ENCODE measurements at places on chromosomes 2 and 18. TPM values are rescaled to one million over a fixed set of nuclear protein-coding genes. Genes with fewer than 3 reads are reported as not detected.

DNA sequence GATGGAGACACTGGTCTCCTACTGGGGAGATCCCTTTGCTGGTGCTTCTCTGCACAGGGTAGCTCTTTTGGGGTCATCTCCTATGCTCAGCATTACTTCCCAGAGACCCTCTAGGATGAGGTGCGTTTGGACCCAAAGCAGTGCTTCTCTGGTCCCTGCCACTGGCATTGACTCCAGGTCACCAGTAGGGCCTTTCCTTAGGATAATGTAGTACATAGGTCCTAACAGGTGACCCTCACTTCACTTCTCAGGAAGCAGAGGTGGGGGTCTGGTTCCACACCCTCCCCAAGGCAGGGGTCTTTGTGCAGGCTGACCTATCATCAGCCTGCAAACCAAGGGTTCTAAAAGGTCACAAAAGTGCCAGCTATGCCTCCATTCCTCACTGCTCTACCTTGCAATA is 145.8 kb upstream of the HS6ST1 start:
- DNase-seq, result no peak

DNA sequence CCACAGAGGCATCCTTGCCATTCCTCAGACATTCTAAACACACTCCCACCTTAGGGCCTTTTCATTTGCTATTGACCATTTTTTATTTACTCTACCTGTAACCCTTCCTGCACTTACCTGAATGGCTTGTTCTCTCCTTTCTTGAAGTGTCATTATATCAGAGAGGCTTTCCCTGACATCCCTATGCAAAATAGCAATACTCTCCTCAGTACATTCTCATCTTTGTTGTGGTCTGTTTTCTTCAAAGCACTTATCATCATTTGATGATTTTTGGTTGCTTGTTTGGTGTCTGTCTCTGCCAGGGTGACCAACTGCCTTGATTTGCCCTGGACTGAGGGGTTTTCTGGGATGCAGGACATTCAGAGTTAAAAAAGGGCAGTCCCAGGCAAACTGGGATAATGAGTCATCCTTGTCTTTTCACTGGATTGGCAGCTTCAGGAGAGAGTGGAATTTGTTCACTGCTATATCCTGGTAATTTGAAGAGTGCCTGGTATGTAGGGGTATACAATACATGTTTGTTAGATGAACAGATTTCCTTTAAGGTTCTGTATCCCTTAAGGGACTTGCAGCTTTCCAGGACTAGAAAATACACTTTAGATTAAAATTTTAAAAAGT is 102.4 kb downstream of the BABAM2 start:
- no peak for DNase-seq

- DNase-seq, result no peak
Observed at GRCh38 chr2:11357428-11357972, 13.1 kb upstream of the ROCK2 start.

DNA sequence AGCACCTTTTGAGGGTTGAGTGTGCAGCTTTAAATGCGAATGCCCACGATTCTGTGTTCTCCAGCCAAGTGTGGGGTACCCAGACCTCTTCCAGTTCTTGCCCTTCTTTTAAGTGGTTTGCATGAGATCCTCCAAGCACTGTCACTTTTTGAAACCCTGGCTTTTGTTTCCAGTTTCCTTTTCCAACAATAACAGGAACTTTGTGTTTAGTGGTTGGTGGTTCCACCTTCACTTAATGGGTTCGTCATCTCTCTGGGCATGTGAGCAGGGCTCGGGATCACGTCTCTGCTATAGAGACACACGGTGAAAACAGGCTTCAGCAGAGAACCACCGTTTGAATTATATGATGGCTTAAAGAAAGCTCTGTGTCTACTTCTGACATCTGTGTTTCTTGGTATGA is 197.6 kb downstream of the LDLRAD4 start:
- DNase-seq, result no peak

DNA sequence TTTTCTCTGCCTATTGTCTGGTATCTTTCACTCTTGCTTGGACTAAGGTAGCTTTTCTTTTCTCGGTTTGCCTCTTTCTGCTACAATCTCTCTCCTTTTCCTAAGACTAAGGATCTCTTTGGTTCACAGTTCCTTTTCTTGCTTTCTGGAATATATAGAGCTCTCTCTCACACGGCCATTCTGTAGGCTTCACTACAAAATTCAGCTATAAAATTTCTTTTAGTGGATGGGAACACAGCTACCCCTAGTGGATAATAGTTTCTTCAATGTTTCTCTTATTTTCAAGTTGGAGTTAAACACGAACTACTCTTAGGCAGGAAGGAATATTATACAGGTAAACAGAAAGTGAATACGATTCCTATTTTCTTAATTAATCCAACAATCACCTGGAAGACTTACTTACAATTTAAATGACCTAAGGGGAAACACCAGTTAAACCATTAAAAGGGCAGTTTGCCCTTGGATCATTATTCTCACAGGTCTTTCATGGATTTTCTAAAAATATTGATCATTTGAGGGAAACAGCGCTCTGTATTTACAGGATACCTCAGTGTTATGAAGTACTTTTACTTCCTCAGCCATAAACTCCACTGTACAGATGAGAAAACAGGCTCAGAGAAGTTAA is 140.5 kb downstream of the LRP2 start:
- DNase-seq, result peak; percentile 4

The SPATA3 gene
- polyA plus RNA-seq, result not detected

GRCh38 chr2:174012347-174013314 is 47.5 kb upstream of the SP3 start:
- peak; percentile 88 for DNase-seq

The RFTN2 gene
- 13.2 TPM for polyA plus RNA-seq

The CKAP2L gene
- 7.5 TPM for polyA plus RNA-seq

DNA sequence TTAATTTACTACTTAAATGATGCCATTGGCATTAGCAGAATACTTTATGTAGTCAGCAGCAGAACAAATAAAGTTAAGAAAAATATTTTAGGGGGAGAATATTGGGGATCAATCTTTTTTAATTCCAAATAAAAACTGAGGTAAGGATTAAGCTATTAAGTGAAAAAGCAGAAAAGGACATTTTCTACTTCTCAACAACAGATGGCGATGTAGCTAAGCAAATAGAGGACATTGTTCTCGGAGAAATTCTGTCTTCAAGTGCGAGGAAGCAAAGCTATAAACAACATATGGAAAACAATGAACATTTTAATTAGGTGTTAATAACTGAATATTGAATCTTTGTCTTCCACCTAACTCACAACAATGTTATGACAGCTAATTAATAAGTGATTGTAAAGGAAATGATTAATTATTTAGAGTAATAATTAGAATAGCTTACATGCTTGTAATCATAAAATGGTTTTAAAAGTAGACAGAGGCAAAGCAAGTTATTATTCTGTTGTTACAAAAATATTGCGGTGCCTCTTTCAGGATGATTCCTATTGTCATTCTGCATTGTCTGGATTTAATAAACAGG is 32.9 kb upstream of the CCDC93 start:
- no peak for DNase-seq

- no peak for DNase-seq
Observed at GRCh38 chr2:25489631-25490030, 147.9 kb upstream of the DNMT3A start.

GRCh38 chr2:240235149-240235803 is 94.8 kb upstream of the OTOS start:
- no peak for DNase-seq

DNA sequence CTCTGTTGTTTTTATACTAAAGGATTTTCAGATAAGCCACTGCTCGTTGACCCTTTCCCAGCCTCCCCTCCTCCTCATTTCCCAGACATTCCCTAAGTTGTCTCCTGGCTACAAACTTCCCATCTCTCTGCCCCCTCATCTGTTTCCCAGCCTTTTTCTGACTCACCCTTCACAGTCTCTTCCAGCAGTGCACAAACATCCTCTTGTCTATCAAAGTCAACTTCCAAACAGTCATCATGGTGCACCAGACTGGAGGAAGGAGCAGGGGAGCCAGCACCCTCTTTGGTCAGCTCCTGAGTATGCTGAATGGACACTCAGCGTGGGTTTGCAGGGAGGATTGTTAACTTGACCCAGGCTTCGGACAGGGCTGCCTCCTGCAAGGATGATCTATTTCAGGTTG is 26.6 kb upstream of the SPRED2 start:
- no peak for DNase-seq

GRCh38 chr2:70011335-70011734 is 49.9 kb upstream of the ASPRV1 start:
- no peak for DNase-seq

DNA sequence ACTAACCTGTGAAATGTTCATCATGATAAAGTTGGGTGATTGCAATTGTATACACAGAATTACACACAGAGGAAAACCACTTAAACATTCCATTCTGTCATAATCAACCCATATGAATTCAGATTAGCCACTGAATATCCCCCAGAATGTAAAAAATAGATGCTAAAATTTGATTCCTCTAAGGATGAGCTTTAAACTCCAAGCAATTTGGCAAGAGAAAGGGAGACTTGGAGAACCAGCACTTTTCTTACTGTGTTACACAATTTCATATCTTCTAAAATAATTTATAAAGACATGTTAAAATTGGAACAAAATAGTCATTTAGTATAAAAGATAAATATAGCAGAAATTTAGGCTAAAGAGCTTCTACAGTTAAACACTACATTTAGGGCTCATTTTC is 146.3 kb upstream of the LMAN1 start:
- no peak for DNase-seq

GRCh38 chr18:9619545-9619944 is 5.2 kb upstream of the PPP4R1 start:
- DNase-seq, result no peak

GRCh38 chr2:86769838-86770237 is 20.9 kb downstream of the CD8A start:
- no peak for DNase-seq

- DNase-seq, result peak; percentile 5
Observed at GRCh38 chr2:77054938-77055337, 467.2 kb downstream of the LRRTM4 start.

- DNase-seq, result no peak
Observed at GRCh38 chr2:106358081-106358480, 110.1 kb downstream of the RGPD3 start.

DNA sequence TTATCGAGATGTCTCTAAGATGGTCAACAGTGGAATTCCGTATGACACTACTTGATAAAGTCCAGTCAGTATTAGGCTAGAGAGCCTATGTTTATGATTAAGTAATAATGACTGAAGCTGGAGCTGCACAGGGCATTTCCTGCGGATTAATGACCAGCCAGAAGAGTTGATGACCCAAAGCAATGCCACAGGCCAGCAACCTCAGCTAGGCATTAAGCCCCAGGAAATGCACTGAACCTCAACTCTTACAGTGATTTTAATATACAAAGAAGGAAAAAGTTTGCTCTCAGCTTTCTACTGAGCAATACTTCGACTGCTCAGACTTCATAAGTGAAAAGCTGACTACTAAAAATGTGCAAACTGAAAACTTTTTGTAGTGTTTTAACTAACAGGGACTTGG is 3.9 kb downstream of the KCTD1 start:
- DNase-seq, result no peak

GRCh38 chr18:62977512-62977911 is 262.2 kb downstream of the PHLPP1 start:
- DNase-seq, result no peak

The INHA gene
- 0.97 TPM for polyA plus RNA-seq

DNA sequence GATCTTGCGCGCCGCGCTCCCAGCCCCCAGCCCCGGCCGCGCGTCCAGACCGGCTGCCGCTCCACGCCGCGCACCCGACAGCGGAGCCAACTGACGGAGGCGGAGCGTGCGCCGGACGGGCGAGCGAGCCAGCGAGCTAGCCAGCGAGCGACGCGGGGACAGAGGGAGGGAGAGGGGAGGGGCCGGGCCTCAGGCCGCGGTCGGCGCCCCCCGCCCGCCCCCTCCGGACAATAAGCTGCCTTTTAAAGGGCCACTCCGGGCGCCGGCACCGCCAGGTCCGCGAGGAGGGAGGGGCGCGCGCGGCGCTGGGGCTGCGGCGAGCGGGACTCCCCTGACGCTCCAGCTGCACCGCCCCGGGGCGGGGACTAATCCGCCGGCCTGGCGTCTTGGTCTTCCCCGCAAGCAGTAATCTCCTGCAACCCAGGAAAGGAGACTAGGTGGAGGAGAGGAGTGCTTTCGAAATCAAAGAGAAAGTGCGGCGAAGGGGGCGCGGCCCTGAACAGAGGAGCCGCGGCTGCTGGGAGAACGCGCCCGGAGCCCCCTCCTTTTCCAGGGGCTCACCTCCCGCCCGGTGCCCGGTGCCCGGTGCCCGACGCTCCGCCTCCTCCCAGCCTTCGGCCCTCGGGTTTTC is at the start of gene BIN1:
Gene BIN1 (minus strand): TSS at position 164 of the 631 bp plus-strand sequence. CDS start 211 bp downstream, outside the sequence.
- peak; percentile 94 for DNase-seq

DNA sequence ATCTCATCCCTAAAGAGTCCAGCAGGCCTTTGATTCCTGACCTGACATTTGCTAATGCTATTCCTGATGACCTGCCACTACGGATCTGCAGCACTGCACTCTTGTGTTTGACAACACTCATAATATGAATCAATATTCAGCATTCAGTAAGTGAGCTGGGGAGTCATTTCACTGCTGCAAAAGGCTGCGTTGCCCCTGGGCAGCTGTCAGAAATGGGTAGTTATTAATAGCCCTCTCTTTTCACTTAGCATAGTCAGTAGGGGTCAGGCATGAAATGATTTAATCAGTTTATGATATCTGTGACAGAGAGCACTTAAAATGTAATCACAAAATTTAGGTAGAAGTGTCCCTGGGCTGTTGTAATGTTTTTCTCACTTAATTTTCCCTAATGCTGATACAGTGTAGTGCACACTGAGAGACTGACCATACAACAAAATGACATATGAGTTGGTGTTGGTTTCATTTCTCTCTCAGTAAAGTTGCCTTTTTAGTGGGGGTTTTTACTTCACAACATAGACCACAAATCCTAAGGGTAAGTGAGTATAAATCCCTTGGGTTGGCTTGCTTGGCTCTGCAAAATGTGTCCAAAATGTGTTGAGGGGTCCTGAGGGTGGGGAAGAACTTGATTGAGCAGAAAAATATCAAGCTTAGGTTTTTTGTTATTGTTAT is 184.8 kb downstream of the CAMKMT start:
- no peak for DNase-seq

The TMEM200C gene
- polyA plus RNA-seq, result 0.43 TPM

DNA sequence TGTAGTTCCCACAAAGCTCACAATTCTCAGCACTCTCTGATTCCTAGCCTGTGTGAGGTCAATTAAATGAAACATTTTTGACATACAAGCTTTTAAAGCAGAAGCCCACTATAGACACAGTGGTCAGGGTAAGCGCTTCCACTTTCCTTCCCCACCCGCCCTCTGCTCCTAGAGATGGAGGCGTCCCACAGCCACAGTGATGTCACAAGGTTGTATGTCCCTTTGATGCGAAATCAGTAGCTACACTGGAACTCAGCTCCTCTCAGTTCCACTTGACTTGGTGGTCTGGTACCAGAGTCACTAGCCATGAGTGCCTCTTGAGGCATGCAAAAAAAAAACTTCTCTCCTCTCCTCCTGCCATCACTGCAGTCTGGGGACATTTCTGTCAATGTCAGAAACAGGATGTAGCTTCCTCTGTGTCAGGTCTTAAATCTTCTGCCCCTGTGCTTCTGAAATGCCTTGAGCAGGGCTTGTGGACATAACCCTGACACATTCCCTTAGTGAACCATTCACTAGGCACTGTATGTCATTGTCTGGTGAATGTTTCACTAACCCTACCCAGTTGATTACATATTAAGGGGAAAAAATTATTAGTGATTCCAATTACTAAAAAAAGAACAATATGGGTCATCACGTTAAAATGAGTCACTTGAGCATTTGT is 7.8 kb downstream of the SULT1C4 start:
- DNase-seq, result no peak

Measured in hindlimb muscle (tissue), 1 donor.